CD8-positive, alpha-beta memory T cell (primary cell): ENCODE measurements at places on chromosomes 16 and 17.

- no peak for DNase-seq
Measured at GRCh38 chr16:15621456-15621855, 21.5 kb downstream of the MARF1 start.

- DNase-seq, result no peak
Measured at GRCh38 chr17:6092182-6092902, 22.2 kb downstream of the WSCD1 start.

- DNase-seq, result no peak
Measured at GRCh38 chr17:902463-902862, 77.1 kb downstream of the NXN start.

- DNase-seq, result no peak
Measured at GRCh38 chr17:65529040-65529633, 32.3 kb downstream of the AXIN2 start.

GRCh38 chr16:75506107-75506506 lies 10.9 kb upstream of the CHST6 start:
- DNase-seq, result no peak

- DNase-seq, result peak; percentile 49
Measured at GRCh38 chr17:76791053-76791980, 53.4 kb downstream of the MFSD11 start.

GRCh38 chr16:56493126-56493525 lies 26.7 kb downstream of the BBS2 start:
- no peak for DNase-seq

GRCh38 chr17:31491376-31492131 lies 100.1 kb downstream of the RAB11FIP4 start:
- no peak for DNase-seq

DNA sequence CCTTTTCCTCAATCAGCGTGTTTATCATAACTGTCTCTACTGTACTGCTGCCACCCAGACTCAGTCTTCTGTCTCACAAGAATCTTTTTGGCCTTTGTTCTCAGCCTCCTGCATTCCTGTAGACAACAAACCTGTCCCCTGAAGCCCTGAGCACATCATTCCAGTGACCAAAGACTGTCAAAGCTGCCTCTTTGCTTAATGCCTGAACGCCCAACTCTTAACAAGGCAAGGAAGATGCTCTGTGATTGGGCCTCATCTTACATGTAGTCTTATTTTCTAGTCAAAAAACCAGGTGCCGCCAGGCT lies 29.3 kb upstream of the AQP8 start:
- DNase-seq, result no peak

GRCh38 chr17:36498560-36499300 lies 12.2 kb downstream of the ZNHIT3 start:
- DNase-seq, result no peak
